ENCODE measurements at places on chromosomes 13 and 19.

DNA sequence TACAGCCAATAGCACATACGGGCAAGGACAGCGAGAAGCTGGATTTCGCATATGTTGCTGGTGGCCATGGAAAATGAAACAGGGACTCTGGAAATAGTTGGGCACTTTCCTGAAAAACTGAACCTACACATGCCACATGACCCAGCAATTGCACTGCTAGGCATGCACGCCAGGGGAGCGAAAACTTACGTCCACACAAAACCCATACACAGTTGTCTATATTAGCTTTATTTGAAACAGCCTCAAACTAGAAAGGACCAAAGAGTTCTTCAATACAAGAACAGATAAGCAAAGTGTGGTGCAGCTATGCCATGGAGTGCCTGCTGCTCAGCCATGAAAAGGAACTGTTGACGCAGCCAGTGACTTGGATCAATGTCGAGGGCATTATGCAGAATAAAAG, 7.3 kb upstream of the SPACA7 start:
- no peak for DNase-seq

- DNase-seq: no peak
Measured at GRCh38 chr19:46404055-46404752, 9.2 kb downstream of the CCDC8 start.

- DNase-seq: no peak
Measured at GRCh38 chr19:47663911-47664771, 49.1 kb upstream of the EHD2 start.

DNA sequence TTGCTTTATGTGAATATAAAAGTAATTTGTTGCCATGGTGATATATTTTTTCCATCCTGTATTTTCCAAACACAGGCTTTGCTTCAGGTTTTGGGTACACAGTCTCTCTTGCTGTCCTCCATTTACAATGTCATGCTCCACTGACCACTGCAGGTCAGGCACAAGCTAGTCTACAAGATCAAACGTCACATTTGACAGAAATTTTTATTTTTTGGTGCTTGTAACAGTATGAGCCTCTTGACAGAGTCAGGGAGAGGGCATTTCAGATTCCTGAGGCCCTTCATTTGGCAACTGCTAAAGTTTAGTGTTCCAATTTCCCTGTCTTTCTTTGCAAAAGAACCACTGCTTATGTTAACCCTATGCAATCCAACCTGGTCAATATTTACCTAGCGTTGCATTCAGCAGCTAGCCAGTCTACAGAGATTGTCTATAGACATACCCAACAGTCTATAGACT, 175.0 kb downstream of the RFC3 start:
- no peak for DNase-seq

DNA sequence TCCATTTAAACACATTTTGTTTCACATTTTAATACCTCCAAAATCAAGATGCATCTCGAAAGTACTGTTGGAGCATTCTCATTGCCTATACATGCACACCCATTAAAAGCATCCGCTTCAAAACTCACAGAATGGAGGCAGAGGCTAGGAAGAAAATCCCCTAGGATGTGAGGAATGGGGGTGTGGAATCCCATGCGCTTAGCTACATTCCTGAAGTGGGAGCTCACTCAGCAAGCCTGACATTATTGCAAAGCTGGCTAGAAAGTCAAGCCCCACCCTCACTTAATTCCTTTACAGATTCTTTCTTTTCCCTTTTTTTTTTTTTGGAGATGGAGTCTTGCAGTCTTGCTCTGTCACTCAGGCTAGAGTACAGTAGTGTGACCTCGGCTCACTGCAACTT, 4.6 kb upstream of the FAM32A start:
- no peak for DNase-seq

GRCh38 chr13:82687884-82688283, 1194.4 kb downstream of the SLITRK1 start:
- DNase-seq: no peak

- no peak for DNase-seq
Measured at GRCh38 chr19:42178791-42179674, 38.4 kb downstream of the DEDD2 start.

DNA sequence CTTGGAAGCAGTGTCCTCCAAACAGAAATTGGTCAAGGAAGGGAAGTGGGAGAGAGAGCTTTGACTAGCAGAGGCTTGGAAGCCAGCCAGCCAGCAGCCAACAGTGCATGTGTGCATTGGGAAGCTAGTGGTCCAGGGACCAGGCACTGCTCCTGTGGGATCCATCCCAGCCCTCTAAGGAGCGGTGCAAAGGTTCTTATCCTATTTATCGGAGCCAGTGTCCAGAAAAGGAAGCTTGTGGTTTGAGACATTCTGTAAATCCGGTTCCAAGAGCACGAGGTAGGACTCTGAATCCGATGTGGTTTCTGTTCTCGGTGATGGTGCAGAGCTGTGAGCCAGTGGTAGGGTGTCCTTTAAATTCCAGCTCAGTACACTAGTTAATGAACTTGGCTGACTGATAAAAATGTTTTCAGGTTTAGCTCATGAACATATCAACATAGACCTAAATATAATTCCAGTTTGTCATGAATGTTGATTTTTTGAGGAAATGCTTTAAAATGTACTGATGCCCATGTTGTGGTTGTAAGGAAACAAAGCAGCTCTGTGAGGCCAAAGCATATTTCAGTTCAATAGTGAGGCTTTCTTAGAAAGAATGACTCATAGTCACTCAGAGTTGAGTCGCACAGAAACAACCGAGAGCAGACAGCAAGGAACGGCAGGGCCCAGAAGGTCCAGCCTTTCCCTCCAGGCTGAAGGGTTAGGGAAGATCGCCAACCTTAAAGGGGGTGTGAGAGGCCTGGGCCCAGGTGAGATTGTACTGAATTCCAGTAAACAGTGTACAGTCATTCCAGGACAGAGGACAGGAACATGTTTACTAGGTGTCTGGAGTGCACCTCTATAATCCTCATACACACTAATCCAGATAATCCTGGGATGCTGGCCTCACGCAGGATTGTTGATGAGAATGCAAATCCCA, 21.5 kb upstream of the GARRE1 start:
- peak; percentile 38 for DNase-seq

DNA sequence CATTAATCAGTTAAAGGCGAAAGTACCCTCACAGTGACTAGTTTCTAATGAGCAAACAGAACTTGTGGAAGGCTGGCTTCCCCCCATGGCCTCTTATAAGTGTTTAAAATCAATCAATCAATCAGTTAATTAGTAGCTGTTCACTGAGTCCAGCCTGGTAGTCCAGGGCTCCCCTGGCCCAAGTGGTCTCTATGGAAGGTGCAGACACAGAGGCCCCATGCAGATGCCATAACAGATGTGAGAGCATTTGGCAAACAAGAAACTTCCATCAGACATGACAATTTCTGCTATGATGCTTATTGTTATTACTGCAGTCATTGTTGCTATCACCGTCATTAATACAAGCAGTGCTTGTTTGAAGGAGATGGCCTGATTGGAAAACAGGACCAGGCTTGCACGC, 179.0 kb upstream of the TSHZ3 start:
- DNase-seq: no peak

GRCh38 chr13:84430446-84430845, 548.2 kb upstream of the SLITRK1 start:
- DNase-seq: no peak

- DNase-seq: no peak
Measured at GRCh38 chr13:46683676-46684260, 113.2 kb downstream of the ESD start.

DNA sequence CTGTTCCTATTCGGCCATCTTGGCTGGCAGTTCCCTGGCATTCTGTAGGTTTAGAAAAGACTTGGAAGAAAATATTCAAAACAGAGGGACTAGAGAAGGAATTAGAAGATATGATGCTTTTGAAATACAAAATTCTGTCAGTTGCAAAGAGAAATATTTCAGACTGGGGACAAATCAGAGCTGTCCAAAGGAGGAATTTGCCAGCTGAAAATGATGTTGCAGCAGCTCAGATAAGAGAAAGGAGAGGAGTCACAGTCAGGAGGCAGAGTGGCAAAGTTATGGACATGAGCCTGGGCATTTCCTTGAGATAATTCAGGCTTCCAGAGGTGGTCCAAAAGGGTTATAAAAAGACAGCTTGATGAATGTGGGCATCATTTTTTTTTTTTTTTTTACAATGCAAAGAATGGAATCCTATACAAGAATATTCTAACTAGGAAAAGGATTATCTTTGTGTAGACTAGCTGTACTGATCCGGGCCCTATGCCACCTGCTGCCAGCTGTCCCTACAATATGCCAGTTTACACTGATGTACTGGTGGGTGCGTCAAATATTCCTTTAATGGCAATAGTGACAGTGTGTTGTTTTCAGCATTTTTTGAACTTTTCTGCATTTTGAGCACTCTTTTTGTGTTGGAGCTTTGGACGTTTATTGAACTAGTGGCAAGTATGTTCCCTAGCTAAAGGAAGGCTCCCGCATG, 31.8 kb upstream of the CBY2 start:
- no peak for DNase-seq

Data from activated CD8-positive, alpha-beta T cell treated with anti-CD3 and anti-CD28 coated beads, Interleukin-2, amount 10 ng/mL, durations not matched to agents 7 days and 5 days (primary cell).